ENCODE measurements at places on chromosomes 6 and 20.

DNA sequence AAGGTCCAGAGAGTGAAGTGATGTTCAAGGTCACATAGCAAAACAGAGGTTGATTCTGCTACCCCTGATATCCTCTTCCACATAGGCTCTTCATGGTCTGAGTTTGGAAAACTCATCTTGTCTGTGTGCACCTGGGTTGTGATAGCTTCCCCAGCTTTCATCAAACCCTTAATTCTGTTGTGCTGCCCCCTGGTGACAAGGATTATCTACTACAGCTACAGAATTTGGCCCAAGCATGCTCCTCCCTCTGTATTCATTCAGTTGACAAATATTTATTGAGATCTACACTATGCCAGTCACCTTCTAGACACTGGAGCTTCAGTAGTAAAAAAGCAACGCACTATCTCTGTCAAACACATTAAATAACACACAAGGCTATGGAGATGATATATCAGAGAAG is 50.4 kb downstream of the SMPDL3A start:
- peak; percentile 38 for DNase-seq

GRCh38 chr20:15692570-15692969 is 880.7 kb downstream of the KIF16B start:
- no peak for DNase-seq

DNA sequence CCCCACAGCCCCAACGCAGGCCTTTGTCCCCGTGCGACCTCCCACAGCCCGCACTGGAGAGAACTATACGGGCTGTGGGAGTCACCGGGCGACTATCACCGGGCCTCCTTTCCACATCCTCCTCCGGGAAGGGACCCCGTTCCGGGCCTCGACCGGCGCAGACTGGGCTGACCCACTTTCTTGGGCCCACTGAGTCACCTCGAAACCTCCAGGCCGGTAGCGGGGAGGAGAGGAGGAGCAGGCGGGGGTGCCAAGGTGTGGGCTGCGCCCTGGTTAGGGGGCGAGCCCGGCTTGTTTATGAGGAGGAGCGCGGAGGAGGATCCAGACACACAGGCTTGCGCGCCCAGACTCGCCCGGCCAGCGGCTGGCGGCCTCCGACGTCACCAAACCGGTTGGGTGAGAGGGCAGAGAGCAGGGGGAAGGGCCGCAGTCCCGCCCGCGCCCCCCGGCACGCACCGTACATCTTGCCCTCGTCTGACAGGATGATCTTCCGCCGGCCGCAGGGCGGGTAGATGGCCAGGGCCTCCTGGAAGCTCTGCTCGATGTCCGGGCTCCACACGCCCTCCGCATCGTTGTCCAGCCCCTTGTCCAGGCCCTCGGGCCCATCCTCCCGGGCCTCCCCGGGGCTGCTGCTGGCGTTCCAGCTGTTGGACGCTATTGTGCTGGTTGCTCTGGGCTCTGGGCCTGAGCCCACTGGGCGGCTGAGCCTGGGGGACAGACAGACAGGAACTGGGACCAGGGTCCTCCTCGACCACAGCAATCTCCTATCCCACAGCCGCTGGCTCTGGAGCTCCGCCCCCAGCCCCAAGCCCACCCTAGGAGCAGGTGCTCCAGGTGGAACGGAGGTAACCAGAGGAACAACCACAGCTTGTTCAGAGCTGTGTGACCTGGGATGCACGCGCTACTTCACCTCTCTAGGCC is 10.6 kb downstream of the TEAD3 start:
- no peak for DNase-seq

- peak; percentile 47 for DNase-seq
Measured at GRCh38 chr6:142207265-142207877, 60.3 kb downstream of the VTA1 start.

- DNase-seq: peak; percentile 42
Measured at GRCh38 chr6:62516291-62517141, 230.5 kb upstream of the KHDRBS2 start.

GRCh38 chr6:22436134-22436533 is 133.2 kb upstream of the HDGFL1 start:
- no peak for DNase-seq

Measured in SHP77 (cell line).